CD8-positive, alpha-beta memory T cell (primary cell): ENCODE measurements at places on chromosomes 11 and 22.
A peak's percentile ranks its signal among the peaks of the same experiment; 100 is the strongest.

DNA sequence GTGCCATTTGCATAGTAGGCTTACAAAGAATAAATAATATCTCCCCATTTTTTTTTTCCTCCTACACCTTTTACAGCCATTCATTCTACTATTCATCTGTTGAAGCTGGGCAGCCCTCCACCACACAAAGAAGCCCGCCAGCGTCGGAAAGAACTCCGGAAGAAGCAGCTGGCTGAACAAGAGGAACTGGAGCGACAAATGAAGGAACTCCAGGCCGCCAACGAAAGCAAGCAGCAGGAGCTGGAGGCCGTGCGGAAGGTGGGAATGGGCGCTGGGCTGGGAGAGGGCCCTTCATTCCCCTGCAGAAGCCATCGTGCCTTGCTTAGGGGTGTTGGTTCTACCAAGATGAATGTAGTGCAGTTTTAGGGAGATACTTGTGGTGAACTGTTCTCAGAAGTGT is 68.6 kb downstream of the SWAP70 start:
- DNase-seq = no peak

GRCh38 chr22:19641983-19642451 is 72.3 kb upstream of the SEPTIN5 start:
- DNase-seq = no peak

GRCh38 chr11:128472128-128473089 is 114.9 kb downstream of the ETS1 start:
- DNase-seq = peak; percentile 48

DNA sequence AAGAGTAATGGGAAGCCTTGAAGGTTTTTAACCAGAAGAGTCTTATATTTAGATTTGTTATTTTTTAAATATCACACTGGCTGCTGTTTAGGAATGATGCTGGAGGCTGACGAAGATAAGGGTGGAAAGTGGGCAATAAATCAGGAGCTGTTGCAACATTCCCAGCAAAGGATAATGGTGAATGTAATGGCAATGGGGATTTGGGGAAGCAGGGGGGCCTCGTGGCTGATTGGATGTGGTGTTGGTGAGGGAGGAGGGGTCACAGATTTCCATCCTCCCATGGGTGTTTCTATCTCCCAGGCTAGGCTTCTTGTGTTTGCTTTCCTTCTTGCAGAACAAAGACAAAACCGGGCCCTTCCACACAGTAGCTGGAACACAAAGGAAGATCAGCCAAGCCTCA is 80.8 kb downstream of the PIWIL4 start:
- no peak for DNase-seq

- no peak for DNase-seq
Measured at GRCh38 chr11:722346-722811, 16.3 kb downstream of the EPS8L2 start.

- DNase-seq = no peak
Measured at GRCh38 chr11:2415601-2416380, 15.2 kb downstream of the TSSC4 start.

GRCh38 chr11:119700536-119701346 is 28.3 kb downstream of the NECTIN1 start:
- no peak for DNase-seq

DNA sequence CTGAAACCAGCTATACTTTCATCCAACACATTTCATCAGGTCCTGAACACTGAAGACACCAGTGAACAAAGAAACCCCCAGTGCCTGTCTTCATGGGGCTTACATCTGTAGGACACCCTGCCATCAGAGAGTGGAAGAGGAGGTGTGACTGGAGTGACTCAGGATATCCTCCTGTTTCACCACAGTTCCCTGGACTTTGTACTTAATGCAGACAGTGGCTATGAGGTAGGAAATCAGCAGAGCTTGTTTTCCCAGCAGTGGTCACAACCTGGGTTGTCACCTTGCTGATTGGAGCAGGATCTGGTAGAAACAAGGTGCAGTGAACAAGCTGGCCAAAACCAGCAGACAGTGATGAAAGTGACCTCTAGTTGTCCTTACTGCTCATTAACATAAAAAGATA is 128.8 kb downstream of the KIRREL3 start:
- no peak for DNase-seq

DNA sequence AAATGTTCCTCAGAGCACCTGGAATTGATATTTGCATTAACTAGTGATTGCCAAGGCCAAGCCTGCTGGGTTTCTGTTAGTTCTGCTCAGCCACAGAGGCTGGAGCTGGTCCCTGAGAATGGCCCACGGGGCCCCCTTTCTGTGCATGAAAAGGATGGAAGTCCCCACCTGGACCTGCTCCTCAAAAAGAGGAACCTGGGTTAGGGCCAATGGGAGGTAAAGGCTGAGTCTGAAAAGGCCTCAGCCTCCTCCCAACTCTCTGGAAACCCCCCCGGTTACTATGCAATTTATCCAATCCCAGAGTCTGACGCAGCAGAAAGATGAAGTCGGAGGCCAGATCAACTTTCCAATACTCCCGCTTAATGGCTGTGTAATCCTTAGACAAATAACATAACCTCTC is 6.8 kb upstream of the CREB3L1 start:
- DNase-seq = no peak
